ENCODE measurements at places on chromosomes 5 and 9.

DNA sequence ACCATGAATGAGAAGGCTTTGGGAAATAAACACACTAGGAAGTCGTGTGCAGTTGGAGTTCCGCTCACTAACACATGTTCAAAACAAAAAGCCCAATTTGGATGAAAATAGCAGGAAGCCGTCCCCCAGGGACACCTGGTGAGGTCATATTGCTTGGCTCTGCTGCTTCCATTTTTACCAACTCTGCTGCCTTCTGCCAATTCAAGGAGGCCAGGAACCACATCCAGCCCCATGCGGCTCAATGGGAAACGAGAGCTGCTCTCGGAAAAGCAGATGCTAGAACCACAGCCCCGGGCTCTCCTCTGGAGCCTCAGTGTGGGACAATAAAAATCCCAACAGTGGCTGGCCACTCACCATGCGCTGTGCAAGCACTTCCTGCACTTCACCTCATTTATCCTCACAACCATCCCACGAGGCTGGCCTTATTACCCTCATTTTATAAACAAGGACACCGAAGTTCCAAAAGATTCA, 13.4 kb downstream of the ADAM19 start:
- no peak for DNase-seq

DNA sequence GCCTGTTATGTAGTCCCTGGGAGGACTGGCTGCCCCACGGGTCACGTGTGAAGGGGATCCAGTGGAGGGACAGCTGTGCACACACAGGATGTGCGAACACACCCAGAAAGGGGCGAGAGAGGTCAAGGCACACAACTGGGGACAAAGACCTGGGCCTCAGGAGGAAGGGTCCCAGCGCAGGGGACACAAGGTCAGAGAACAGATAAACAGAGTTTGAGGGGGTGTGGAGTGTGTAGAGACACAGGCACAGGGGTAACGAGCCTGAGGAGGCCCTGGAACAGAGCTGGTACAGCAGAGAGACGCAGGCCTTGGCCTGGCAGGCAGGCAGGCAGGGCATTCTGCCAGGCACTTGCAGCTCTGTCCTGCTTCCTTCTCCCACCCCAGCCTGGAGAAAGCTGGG, 14.8 kb upstream of the PSMD5 start:
- DNase-seq: no peak

GRCh38 chr9:88567870-88568269, 32.9 kb downstream of the NXNL2 start:
- no peak for DNase-seq

DNA sequence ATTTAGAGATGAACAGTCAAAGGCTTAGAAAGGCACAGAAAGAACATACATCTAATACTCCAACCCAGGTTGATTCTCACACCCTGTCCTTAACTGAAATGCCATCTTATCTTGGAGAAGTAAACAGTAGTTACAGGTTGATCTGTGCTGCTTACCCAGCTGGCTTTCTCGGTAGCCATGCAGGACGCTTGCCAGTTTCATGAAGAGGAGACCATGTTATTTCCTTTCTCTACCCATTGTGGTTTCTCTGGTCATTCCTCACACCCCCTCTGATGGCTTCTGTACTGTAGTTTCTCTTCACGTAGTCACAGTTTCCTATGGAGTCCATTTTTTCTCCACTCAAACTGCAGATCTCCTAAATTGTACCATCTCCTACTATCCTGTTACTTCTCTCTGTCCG, 206.0 kb downstream of the SGCD start:
- no peak for DNase-seq

- no peak for DNase-seq
These were observed 455.0 kb downstream of the CTNND2 start for GRCh38 chr5:11449217-11449616.

Data from chondrocyte (in vitro differentiated cells).